SJCRH30 (cell line): ENCODE measurements at places on chromosomes 1 and 21. TPM values are rescaled to one million over a fixed set of nuclear protein-coding genes. Genes with fewer than 3 reads are reported as not detected.

- DNase-seq: no peak
Observed at GRCh38 chr1:200162877-200163276, 135.4 kb downstream of the NR5A2 start.

DNA sequence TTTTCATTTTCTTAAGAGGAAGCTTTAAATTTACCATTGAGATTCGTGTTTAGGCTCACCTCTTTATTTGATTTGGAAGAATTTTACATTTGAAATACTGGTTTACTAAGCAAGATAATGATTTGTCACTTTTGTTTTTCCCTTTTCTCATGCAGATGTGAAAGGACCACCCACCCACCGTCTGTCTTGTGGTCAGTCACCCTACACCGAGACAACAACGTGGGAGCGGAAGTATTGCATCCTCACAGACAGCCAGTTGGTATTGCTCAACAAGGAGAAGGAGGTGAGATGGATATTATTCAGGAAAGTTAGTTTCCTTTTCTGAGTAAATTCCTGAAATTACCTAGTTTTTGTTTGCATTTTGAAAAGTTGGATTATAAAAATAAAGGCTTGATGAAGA, 189.5 kb downstream of the RASAL2 start:
- no peak for DNase-seq

DNA sequence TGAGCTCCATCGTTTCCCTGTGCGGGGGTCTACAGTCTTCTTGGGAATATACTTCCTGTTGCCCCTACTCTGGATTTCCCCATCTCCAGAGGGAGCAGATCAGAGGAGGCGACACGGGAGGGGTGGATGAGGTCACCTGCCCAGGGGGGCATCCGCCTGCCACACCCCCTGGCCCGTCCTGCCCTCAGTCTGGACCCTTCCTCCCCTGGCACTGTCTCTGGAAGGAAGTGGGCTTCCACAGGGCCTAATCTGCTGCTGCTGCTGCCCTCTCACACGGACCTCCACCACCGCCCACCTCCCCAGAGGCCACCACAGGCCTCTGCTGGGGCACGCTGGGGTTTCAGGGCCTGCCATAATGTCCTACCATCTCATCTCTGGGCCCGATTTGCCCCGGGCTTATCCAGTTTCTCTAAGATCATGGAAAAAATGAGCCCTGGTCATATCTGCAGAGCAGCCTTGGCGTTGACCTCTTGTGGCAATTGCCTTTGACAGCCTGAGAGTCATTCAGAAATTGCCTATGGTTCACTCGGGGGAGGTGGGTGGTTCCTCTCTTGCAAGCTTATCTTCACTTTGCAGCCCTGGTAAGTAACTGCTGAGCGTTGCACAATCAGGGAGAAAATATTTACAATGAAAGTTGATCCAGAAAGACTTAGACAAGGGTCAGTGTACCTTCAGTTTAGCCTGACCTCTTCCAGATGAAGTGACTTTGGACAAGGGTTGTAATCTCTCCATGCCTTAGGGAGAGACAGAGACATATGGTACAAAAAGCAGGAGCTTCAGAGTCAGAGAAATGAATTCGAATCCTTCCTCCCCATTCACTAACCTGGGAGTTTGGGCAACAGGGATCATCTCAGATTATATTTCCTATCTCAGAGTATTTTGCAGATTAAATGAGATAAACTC, 252.4 kb downstream of the TOMM20 start:
- DNase-seq: no peak

DNA sequence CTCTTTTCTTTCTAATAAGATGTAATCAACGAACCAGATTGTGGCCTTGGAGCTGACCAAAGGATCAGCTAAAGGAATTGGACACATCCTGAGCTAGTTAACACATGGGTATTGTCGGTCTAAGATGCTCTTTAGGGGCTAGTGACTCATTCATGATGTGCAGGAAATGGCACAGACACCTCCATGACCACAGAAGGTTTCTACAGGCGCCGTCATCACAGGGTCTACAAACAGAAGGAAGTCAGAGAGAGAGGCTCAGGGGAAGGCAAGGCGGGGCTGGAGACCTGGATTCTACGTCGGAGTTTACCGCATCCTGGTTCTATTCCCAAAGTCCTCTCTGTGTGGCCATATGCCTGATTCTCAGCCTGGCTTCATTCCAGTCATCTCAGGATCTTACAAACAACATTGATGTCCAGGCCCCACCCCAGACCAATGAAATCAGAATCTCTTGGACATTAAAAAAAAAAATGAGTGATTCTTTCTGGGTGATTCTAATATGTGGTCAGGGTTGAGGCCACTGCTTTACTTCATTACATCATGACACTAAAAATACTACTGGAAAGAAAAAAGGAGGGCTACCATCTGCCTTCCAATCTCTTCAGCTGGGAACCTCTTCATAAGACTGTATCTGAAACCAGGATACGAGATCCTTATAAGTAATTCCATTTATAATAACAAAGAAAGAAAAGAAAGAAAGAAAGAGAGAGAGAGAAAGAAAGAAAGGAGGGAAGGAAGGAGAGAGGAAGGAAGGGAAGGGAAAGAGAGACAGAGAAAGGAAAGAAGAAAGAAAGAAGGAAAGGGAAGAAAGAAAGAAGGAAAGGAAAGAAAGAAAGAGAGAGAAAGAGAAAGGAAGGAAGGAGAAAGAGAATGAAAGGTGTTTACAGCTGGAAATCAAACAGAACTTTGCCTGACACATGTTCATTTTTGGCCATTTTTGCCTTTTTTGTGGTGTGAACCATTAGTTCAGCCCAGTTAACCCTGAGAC, 11.6 kb upstream of the KCNJ15 start:
- DNase-seq: peak; percentile 17

Gene TIE1
- total RNA-seq: 0.61 and 1.5 TPM in 2 replicates

GRCh38 chr1:162036163-162036562, 12.5 kb upstream of the OLFML2B start:
- no peak for DNase-seq

GRCh38 chr1:235946571-235946981, 79.9 kb upstream of the LYST start:
- DNase-seq: no peak

Gene OR6N1
- not detected in 2 replicates for total RNA-seq

DNA sequence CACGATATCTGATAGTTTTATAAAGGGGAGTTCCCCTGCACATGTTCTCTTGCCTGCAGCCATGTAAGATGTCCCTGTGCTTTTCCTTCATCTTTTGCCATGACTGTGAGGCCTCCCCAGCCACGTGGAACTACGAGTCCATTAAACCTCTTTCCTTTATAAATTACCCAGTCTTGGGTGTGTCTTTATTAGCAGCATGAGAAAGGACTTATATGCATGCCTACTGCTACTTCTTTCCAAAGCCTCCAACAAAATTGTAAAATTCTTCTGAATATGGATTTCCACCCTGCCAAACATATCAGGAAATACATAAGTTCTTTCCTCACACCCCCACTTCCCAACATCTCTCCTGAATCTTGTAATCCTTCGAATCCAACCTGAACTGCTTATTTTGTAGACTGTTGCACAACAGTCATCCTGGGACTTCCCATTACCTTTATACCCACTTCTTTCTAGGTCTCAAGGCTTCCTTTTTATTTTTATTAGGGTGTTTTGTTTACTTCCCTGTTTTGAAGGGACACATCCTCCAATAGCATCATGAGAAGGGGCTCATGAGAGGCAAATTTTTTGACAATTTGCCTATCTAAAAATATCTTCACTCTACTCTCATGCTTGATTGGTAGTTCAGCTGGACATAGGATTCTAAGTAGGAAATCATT, 67.5 kb upstream of the MUTYH start:
- no peak for DNase-seq

- no peak for DNase-seq
Observed at GRCh38 chr1:41895552-41895951, 23.2 kb downstream of the HIVEP3 start.

Gene IL20
- total RNA-seq: not detected in 2 replicates

- DNase-seq: no peak
Observed at GRCh38 chr1:228122921-228123441, 13.9 kb upstream of the MRPL55 start.

DNA sequence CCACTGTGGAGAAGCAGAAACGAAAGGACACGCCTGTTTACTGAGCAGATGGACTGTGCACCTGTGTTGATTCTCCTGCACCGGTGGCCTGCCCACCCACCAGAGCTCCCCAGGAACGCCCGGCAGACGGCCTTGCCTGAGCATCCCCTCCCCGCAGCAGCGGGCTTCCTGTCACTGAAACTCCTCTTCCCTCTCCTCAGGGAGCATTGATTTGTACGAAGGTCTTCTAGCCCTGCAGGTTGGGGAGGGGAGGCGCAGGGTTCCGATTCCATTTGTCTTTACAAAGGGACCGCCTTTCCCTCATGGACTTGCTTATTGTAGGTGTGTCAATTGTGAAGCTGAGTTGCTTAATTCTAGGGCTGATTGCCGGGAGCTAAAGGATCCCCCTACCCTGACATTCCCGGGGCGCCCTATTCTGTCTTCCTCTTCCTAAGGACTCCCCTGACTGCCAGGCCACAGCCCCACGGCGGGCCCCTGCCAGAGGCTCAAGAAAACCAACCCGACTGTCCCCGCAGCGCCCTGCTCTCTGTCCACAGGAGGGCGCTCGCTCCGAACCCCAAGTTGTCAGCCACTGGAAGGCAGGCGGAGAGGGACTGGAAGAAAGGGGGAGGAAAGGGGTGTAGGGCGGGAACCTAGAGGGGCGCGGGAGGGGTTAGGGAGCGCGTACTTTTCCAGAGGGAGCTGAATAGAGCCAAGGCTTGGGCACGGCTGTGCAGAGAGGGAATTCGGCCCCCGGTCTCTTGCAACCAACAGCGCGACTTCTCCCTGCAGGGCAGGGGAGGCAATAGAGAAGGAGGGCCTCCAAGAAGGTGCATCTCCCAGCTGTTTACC, 2.8 kb downstream of the S100A6 start:
- DNase-seq: peak; percentile 76

- DNase-seq: no peak
Observed at GRCh38 chr1:206581571-206581981, 30.7 kb downstream of the EIF2D start.

DNA sequence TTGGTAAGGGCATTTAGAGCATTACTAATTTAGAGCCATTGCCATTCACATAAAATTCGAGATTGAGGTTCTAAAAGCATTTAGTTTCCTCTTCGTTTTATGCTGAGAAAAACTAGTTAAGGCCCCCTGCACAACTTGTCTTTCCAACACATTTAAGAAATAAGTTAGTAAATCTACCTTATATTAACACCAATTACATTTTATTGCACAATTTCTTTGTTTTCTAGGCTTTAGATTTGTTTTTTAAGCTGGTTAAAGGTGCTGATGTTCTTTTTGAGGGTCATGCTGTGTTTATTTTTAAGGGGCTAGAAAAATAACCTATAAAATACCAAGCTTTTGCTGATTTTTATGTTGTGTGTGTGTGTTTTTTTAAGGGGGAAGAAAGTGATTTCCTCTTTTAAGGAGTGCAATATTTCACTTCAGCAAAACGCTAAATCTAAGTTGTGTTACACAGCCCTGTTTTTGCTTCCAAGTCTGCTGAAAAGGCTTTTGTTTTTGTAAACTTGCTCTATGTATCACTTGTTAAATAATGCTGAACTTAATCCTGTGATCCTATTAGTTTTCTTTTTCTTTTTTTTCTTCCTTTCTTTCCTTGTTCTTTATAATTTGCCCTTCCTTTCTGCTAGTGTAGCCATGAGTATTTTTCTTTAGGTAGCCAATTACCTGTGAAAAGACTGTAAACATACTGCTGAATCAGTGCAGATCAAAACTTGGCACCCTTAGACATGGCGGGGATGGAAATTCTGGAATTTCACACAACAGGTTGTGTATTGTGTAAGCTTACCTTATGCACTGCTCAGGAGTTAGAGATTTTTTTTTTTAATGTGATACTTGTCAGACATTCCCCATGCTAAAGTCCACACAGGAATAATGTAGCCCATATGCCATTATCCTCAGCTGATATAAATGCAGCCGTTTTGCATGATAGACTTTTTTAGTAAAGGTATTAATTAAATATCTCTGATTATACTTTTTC, 1.5 kb downstream of the CEPT1 start:
- no peak for DNase-seq

DNA sequence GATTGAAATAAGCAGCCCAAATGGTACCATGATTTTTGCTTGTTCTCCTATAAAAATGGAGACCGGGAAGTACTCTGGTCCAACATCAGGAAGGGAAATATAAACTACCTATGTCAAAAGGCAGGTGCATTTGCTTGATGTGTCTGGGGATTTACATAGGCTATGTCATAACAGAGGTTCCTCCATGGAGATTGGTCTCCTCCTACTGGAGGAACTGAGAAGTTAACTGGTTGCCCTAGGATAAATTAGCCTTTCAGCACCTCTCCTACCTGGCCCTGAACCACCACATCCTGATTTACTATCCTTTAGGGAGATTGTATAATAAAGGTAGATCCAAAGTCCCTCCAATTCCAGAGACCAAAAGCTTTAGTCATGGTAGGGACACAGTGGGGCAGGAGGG, 1109.3 kb upstream of the B3GALT2 start:
- DNase-seq: no peak

Gene RPTN
- not detected in 2 replicates for total RNA-seq

- no peak for DNase-seq
Observed at GRCh38 chr1:64186898-64187280, 16.5 kb upstream of the UBE2U start.

GRCh38 chr1:54623216-54624007, at the start of gene FAM151A:
Gene FAM151A (minus strand): TSS chr1:54623525. CDS start chr1:54623395, 130 bp downstream.
- no peak for DNase-seq

Gene SLC9C2
- total RNA-seq: not detected in 2 replicates

- no peak for DNase-seq
Observed at GRCh38 chr1:114536043-114536442, 25.0 kb upstream of the TRIM33 start.

GRCh38 chr1:50368179-50369007, 54.9 kb downstream of the DMRTA2 start:
- peak; percentile 79 for DNase-seq

Gene KCNK2
- total RNA-seq: not detected in 2 replicates

Gene CLCC1
- total RNA-seq: 23.8 and 27.7 TPM in 2 replicates

GRCh38 chr1:207418351-207418750, 35.8 kb upstream of the CR2 start:
- no peak for DNase-seq

Gene DEPDC1
- total RNA-seq: 44.8 and 62.1 TPM in 2 replicates

DNA sequence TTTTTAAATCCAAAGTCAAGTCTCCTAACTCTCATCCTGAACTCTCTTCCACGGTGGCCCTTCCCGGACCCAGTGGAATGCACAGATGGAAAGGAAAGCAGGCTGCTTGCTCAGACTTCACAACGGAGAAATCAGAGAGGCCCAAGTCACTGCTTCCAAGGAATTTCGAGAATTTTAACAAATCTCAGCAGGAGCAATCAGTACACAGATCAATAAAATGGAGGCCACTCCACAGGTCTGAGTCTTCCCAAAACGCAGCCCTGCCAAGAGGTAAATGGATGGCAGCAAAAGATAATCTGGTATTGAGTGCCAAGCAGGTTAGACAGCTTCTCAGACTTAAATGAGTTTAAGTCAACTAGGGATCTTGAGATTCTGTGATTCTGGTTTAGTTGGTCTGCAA, 81.1 kb upstream of the TIAM1 start:
- DNase-seq: no peak

DNA sequence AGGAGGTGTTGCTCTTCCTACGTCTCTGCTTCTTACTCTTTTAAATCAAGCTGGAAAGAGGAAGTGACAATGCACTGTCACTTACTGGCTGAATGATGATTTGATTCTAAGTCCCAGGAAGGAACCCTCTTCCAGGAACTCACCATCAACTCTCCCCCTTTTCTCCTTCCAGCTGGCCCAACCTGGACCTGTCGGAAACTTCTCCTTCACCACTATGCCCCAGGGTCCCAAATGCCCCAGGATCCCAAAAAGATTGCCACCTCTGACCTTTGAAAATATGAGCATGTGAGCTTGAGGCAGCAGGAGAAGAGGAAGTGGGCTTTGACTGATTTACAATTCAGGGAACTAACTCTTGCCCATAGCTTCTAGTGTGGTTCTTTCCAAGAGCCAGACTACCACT, 5.3 kb upstream of the ADAMTS5 start:
- DNase-seq: no peak

Gene KIAA0040
- 1.7 and 2.1 TPM in 2 replicates for total RNA-seq

Gene TRIM62
- 16.9 and 17.6 TPM in 2 replicates for total RNA-seq
